ENCODE measurements at places on chromosomes 2 and 18.

DNA sequence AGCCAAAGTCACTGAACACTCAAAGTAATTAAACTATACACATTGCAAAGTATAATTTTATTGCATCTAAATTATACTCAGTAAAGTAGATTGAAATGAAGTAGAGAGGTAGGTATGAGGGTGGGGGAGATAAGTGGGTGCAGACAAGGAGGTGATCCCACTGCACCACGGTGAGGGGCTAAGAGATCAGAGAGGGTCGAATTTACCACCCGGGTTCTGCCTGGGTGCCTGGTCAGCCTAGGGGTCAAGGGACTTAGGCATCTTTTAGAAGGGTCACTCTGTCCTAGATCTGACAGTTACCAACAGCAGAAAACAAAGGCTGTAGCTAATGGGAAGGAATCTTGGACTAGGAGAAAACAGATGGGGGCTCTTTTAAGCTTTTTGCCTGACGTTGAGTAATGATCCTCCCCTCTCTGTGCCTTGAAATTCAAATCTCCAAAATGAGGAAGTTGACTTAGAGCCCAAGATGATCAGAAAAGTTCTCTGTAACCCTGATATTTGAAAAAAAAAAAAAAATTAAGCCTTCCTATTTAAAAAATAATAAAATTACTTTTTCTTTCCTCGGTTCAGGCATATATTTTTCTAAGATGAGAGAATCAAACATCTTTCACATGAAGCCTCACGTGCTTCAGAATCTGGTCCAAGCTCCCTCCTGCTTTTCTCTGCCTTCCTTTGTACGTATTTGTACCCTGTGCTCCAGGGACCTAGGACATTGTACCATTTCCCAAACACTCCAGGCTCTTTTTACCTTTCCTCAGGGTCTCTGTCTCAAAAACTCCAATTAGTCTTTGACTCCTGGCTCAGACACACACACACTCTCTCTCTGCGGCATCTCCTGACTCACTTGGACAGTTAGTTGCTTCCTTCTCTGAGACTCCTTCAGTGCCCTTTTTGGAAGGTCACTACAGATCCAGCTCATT lies 353.9 kb downstream of the CYRIA start:
- no peak for DNase-seq

DNA sequence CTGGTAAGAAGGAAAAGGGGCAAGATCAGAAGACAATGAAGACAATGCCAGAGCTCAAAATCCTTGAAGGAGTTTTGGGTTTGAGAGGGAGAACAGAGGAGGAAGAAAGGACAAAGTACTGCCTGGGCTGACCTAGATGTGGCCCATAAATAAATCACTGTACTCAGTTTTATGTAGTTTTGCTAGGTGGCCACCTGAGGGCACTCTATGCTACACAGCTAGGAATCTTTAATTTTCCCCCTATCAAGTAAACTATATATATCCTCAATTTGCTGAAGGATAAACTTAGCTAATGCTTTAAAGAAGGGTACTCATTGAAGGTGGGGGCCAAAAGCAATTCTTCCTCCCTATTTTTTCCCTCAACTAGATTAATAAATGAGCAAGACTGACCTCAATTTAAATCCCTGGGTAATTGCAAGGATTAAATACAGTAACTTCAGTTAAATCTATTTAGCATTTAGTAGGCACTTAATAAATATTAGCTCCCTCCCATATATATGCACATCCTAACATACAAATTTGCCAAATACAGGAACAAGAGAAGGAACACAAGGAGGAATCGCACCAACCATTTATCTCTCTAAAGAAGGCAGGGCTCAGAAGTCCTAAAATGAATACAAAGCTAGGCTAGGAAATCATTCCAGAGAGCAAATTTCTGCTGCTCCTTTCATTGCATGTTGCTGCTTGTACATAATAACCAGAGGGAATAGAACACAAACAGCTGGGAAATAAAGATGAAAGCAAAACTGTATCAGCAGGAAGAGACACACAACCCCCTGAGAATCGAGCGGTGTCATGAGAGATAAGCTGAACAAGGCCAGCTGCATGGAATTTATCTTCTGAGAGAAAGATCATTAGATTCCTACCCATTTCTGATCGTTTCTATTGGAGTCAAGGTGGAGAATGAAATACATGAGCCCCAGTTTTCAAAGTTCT lies 540.1 kb downstream of the NRXN1 start:
- no peak for DNase-seq

DNA sequence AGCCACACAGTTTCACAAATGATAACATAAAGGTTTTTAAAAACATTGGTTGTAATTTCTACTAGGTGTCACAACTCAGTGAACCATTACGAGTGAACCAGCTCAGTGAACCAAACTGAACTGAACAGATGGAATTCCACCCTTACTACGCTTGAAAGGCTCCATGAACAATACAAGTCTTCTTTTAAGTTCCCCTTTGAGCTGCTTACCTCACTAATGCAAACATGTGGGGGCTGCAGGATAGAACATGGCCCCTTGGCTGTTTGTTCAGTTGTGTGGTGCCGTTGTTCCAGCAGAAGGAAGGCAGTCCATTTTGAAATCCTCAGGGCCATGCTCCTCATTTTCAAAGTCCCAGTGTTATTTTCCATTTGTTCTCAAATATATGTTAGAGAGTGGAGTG lies 30.7 kb upstream of the KLHL14 start:
- no peak for DNase-seq

- no peak for DNase-seq
Measured at GRCh38 chr18:2984091-2984490, 28.9 kb downstream of the LPIN2 start.

DNA sequence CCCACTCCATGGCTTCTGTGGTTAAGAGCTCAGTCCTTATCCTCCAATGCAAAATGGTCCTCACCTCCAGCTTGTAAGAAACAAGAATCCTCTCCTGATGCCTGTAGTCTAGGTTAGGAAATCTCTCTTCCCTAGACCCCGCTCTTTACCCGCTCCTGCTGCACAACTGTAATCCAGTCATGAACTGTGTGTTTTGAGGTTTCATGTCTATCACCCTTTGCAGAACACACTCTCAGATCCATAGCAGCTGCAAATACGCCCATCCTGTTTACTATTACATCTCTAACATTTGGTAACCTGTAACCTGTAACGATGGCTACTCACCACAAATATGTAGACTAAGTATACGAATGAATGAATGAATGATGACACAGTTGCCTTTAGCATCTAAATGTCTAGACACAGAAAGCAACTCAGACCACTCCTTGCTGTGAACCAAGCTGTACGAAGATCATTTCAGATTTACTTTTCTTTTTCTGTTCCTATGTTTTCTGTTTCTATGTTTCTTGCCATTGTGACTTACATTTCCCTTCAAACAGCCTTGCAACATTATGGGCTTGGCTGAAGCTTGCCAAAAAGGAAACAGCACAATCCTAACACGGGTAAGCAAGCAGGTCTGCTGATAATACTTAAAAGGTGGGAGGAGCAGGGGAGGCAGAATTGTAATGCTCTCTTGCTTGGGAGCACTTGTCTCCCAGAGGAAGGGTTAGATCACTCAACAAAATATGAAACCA lies 53.7 kb downstream of the EPHA4 start:
- no peak for DNase-seq

DNA sequence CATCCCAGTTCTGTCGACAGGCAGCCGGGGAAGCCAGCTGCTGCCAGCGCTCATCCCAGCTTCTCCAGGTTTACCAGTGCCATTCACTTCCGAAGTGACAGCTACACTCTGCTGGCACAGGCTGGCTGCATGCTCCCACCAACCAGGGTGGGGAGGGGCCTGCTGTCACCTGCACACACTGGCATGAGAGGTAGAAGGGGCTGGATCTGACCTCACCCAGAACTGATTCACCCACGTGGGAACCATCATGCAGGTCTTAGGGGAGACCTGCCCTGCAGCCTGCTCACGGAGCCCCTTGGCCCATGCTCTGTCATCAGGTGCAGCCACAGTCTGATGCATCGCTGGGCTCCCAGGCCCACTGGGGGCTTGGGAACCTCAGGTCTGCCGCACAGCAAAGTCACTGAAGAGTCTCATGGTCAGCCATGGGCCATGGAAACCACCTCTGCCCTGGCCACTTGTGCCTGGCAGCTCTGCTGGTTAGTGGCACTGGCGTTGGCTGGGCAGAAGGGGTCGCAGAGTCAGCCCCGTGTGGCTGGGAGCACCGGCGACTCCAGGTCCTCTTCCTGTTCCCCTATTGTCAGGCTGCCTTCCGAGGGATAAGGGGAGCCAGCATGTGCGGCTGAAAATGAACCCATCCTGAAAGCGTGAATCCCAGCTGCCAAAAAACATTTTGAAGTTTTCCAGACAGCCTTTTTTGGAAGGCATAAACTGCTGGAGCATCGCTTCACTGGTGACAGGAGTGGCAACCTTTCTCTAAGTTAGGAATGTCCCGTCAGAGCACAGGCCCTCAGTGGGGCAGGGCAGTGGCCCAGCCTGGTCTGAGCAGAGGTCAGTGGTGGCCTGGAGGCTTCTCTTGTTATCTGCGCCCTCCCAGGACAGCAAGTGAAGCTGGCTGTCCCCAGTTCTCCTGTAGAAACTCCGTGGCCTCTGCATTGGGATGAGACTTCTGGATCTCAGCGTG lies 157.8 kb downstream of the SEPTIN10 start:
- no peak for DNase-seq

- DNase-seq = no peak
Measured at GRCh38 chr18:50194631-50195532, at the start of gene MYO5B. Gene MYO5B, minus strand, starts transcription at chr18:50195147. Its CDS starts 354 bp downstream, at chr18:50194793.

GRCh38 chr2:206231669-206232286 lies 42.7 kb upstream of the ZDBF2 start:
- DNase-seq = no peak

GRCh38 chr2:119441376-119442225 lies 9.9 kb downstream of the TMEM37 start:
- DNase-seq = no peak

- DNase-seq = no peak
Measured at GRCh38 chr2:161843936-161844335, 219.7 kb downstream of the SLC4A10 start.

DNA sequence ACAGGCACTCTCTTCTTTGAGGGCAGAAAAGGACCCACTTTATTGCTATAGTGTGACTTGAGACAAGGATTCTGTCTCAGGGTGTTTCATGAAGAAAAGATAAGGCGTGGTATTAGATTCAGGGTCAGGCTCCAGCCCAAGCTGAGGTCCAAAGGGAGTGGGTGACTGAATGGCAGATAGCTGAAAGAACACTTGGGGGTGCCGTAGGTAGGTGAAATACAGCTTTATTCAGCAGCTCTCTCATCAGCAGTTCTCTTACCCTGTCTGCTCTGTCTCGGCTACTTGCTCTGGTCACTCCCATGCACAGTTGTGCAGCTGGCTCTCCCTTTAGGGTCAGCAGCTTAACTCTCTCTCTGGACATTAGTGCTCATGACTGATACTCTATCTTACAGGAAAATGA lies 379.9 kb downstream of the LPIN1 start:
- no peak for DNase-seq

DNA sequence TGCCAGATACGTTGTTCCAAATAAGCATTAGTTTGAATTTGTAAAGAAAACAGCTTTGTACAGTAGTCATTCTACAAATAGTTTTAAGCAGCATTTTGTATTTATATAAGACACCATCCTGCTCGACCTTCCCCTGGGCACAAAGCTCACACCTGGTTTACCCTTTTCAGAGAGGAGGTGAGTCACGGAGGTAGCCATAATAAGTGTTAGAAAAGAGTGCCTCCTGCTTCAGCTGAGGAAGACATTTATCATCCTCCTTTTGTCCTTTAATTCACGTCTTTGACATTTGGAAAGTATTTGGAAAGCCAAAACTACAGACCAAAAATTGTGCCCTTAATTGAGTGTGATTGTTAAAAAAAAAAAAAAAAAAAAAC lies 6.8 kb downstream of the RAB12 start:
- no peak for DNase-seq

GRCh38 chr2:216216951-216217903 lies 108.1 kb downstream of the XRCC5 start:
- peak; percentile 53 for DNase-seq

- DNase-seq = no peak
Measured at GRCh38 chr2:9247177-9247576, 40.6 kb downstream of the ASAP2 start.

- no peak for DNase-seq
Measured at GRCh38 chr2:233387225-233387624, 32.9 kb downstream of the DGKD start.

DNA sequence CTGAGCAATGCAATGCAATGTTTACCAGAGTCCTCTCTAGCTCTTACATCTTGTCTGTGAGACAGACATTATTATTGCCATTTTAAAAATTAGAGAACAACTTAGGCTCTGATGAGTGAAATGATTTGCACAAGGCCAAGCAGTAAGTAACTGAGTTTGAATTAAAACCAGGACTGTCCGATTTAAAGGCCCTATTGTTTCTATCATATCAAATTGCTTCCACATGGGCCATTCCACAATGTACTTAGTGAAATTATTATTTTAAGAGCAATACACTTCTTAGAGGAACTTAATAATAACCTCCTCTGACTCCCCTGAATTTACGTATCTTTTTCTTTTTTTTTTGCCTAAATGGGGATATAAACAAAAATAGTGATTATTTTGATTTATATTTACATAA lies 64.6 kb downstream of the PLCL1 start:
- DNase-seq = no peak

GRCh38 chr18:22001912-22002487 lies 167.4 kb upstream of the GATA6 start:
- DNase-seq = no peak

- DNase-seq = no peak
Measured at GRCh38 chr2:152627351-152627957, 89.8 kb downstream of the PRPF40A start.

- no peak for DNase-seq
Measured at GRCh38 chr2:44741507-44741906, 200.0 kb upstream of the SIX3 start.

GRCh38 chr18:48821251-48821590 lies 129.5 kb downstream of the SMAD7 start:
- no peak for DNase-seq

DNA sequence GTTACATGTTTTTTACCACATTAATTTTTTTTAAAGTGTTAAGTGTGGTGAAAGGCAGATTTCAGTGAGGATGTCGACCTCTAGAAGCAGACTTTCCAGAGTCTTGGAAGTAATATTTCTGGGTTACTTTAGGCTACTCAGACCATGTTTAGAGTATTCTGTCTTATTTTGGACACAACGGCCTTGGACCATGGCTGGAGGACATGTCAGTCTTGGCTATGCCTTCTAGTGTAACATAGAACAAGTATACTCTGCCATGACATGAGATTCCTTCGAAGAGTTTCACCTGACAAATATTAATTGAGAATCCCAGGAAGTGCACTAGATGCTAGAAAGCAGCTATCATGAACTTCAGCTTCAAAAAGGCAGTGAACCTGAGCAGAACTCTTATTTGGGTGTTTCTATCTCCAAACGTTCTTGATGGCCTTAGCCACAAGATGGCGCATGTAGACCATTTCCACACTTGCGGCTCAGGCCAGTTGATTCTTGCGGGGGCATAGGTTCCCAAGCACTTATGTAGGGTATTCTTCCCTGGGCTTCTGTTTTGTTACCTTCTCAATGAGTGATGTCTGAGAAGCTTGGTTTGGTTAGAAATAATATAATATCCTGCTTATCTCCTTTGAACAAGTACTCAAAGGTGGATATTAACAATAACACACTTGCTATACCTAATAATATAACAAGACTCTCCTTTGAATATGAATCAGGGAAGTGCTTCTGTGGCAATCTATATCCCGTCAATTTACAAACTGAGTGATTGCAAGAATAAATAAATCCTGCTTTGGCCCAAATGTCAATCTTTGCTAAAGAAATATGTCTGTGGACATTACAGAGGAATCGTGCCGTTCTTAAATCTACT lies 62.0 kb downstream of the CACNB4 start:
- peak; percentile 27 for DNase-seq

Data from HFF-Myc (cell line).